ENCODE measurements at places on chromosomes 6 and 20.

GRCh38 chr6:82603871-82604270, 240.3 kb downstream of the TPBG start:
- no peak for DNase-seq

DNA sequence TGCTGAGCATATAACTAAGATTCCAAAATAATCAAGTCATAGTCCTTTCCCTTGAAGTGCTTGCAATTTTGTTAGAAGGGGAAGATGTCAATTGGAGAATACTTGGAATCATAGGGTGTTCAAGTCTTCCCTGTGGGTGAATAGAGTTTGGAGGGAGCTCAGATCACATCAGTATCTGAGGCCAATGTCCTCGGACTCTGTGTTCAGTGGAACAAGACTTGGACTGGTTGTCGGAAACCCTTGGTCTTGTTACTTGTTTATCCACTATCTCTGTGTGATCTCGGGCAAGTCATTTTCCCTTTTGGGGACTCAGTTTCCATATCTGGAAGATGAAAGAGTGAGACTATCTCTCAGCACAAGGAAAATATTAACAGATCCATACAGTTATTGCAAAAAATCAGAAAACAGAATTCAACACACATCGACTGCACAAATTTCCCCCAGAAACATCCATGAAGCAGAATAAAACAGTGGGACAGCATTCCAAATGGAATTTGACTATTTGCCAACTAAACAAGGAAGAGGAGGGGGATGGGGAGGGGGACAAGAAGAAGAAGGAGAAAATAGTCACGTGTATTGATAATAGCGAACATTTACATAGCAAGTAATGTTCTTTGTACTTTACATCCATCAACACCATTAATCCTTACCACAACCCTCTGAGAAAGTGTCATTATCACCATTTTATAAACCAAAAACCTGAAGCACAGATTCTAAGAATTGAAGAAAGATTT, 3.9 kb upstream of the EDEM2 start:
- no peak for DNase-seq

GRCh38 chr6:11911538-11911937, 100.6 kb upstream of the HIVEP1 start:
- no peak for DNase-seq

DNA sequence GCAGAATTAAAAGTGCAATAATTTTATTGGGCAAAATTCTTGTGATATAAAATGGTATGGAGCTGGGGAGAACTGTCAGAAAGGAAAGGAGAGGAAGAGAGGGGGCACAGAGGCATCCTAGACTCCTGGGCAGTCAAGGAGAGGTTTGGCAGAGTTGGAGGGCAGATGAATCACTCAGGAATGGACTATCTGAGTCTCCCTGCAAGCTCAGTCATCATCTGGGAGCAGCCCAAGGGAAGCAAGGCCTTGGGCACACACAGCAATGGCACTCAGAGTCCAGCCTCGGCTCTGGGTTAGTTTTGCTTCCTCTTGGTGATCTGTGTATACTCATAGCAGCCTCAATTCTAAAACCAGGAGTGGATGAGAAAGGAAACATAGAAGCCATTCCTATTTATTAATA, 67.2 kb downstream of the SLC22A1 start:
- DNase-seq = no peak

DNA sequence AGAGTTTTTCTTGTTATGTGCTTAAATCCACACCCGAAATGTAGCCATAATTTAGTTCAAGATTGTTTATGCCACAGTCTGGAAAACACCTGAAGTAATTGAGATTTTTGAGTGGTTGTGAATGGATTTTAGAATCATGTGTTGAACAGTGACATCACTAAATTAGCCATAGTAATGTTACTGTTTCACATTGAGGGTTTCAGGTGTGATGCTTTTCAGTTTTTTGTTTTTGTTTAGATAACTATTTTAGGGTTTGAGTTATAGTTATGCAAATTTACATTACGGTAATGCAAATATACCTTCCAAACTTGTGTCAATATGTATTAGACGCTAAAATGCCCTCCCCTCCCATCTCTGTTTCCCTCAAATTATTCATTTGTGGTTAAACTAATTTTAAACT, 22.9 kb downstream of the QKI start:
- no peak for DNase-seq

- no peak for DNase-seq
These were observed 126.2 kb downstream of the LINC00237 start for GRCh38 chr20:20979934-20980333.

DNA sequence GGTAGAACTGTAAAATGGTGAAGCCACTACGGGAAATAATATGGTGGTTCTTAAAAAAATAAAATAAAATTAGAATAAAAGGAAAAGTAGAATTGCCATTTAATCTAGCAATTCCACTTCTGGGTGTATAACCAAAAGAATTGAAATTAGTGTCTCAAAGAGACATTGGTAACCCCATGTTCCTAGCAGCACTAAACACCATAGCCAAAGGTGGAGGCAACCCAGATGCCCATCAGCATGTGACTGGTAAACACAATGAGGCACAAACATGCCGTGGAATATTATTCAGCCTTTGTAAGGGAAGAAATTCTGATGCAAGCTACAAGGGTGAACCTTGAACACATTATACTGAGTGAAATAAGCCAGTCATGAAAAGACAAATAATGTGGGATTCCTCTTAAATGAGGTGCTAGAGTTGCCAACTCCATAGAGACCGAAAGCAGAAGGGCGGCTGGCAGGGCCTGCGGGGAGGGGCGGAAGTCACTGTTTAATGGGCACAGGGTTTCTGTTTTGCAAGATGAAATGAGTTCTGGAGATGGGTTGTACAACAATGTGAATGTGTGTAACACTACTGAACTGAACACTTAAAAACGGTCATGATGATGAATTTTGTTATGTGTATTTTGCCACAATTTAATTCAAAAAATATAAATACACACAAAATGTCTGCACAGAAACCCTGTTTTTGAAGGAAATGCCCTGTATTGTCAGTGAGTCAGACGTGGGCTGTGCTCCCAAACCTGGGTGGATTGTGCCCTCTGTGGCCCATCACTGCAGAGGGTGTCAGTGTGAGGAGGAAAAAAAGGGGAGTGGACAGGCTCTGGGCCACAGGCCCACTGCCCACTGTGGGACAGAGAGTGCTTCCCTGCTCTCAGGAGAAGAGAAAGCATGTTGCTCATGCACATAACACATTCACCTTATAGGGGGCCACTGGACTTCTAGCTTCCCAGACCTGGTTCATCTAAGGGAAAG, 49.6 kb upstream of the CD93 start:
- DNase-seq = no peak

DNA sequence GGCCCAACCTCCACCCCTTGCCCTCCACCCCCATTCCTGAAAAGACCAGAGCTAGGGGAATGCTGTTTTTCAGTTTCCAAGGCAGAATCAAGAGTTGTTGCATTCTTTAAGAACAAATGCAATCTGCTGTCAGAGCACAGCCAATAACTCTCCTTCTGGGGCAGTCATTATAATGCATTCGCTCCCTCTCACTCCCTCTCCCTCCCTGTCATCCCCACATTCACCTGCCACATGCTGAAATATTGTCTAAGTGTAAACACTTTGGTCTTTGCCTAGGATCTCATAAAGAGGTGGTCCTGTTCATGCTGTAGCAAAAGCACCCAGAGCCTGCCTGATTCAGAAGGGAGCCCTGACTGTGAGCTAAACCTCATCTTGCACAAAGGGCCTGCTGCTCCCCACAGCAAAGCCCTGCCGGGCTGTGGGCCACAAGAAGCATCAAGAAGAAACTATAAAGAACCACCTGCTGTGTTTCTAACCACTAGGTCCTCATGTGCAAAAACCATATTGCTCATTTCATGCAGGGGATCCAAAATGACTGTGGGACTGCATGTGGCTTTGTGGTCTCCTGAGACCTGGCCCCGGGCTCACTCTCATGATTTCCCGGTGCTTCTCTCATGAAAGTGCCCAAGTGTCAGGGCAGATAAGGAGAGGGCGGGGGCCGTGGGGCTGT, 85.6 kb downstream of the GPR6 start:
- DNase-seq = no peak

DNA sequence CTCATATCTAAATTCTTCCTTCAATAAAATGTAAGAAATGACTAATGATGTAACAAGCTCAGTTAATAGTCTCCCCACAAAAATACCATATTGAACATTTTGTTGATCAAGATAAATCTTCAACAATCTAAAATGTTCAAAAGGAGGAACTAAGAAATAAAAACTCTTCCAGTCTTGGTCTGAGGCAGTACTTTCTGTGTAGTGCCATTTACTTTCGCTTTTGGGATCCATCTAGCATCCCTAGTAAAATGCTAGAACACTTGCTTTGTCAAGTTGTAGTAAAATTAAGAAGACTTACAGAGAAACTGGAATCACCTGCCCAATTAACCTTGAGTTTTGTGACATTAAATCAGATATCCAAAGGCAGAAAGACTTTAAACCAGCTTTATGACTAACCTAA, 246.4 kb downstream of the KHDRBS2 start:
- no peak for DNase-seq

DNA sequence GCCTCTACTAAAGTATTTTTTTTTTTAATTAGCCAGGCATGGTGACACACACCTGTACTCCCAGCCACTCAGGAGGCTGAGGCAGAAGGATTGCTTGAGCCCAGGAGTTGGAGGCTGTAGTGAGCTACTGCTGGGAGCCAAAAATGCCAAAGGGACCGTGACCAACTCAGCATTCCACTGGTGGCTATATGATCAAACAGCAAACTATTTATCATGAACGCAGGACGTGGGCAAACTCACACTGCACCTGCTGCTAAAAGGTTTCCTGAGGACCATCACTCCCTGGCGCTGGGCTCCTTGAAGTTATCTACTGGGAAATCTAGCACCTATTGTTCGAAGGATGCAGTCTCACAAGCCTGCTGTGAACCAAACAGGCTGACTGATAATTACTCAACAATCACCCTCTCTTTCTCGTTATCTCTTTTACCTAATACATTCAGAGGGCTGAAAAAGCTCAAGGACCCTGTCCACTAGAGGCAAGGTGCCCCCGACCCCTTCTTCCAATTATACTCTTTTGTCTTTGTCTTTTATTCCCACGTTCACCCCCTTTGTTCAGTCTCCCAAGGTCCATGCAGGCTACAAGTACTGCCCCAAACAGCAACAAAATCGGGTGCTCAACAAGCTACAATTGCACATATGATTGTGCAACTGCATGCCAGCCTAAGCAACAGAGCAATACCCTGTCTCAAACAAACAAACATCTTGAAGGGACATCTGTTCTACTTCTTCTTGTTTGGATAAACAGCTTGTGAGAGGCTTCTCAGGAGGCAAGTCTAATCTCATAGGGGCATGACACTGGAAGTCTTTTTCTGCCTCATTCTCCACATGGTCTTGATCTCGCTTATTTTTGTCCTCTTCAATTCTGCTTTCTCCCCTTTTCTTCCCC, 47.7 kb upstream of the PLN start:
- no peak for DNase-seq

- DNase-seq = no peak
These were observed 9.5 kb downstream of the DDX27 start for GRCh38 chr20:49228676-49229075.

DNA sequence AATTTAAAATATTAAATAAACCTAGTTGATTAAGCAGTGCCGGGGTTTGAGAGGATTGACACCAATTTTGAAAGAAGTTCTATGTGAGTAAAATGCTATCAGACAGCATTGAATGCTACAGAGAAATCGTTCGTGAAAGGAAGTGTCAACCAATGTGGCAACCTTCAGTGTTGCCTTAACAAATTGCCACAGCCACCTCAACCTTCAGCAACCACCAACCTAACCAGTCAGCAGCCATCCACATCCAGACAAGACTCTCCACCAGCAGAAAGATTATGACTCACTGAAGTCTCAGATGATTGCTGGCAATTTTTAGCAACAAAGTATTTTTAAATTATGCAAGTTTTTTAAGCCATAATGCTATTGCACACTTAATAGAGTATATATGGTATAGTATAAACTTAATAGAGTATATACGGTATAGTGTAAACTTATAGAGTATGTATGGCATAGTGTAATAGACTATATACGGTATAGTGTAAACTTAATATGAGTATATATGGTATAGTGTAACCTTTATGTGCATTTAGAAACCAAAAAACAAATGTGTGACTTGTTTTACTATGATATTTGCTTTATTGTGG, 65.3 kb upstream of the ID4 start:
- no peak for DNase-seq

DNA sequence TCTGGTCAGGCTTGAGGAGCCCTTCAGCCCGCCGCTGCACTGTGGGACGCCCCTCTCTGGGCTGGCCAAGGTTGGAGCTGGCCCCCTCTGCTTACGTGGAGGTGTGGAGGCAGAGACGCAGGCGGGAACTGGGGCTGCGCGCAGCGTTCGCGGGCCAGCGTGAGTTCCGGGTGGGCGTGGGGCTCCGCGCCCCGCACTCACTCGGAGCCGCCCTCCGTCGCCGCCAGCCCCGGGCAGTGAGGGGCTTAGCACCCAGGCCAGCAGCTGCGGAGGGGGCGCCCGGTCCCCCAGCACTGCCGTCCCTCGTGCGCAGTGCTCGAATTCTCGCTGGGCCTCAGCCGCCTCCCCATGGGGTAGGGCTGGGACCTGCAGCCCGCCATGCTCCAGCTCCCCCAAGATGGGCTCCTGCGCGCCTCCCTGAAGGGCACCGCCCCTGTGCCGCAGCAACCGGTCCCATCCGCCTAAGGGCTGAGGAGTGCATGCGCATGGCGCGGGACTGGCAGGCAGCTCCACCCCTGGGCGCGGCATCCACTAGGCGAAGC, 695.9 kb downstream of the EPHA7 start:
- no peak for DNase-seq

- no peak for DNase-seq
These were observed 16.5 kb downstream of the RIPOR2 start for GRCh38 chr6:24919056-24919892.

DNA sequence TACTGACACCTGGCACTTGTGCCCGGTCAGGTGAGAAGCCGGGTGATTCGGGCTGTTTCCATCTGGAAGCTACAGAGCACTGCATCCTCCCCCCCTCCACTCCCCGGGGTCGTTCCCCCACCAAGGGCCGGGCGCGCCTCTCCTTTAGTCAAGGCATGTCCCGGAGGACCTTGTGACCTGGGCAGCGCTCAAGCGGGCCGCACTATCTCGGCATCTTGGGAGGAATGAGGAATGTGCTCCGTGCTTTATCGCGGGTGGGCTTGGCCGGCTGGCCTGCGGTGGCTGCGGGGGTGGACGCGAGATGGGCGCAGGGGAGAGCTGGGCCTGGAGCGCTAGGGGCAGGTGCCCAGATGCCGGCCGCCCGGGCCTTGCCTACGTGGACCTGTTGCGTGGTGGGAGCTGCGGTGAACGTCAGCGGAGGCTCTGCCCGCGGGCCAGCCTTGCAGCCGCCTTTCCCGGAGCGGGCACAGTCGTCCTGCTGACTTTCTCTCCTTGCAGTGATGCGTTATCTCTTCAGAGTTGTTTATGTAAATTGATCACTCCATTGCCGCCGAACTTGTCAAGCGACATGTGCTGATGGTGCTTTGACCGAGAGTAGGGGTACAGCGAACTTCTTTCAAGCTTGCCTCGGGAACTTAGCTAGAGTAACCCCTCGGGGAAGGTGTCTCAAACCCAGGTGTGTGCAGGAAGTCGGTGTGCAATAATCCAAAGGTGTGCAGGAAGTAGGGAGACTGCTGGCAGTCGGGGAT, 1.1 kb downstream of the LRRC1 start:
- no peak for DNase-seq

All from stimulated activated CD8-positive, alpha-beta memory T cell treated with anti-CD3 and anti-CD28 coated beads, Interleukin-4, amount 100 ng/mL, for 4 hours (primary cell).